PC-9 (cell line): ENCODE measurements at places on chromosomes 6 and 20. TPM values are rescaled to one million over a fixed set of nuclear protein-coding genes. Genes with fewer than 3 reads are reported as not detected.

DNA sequence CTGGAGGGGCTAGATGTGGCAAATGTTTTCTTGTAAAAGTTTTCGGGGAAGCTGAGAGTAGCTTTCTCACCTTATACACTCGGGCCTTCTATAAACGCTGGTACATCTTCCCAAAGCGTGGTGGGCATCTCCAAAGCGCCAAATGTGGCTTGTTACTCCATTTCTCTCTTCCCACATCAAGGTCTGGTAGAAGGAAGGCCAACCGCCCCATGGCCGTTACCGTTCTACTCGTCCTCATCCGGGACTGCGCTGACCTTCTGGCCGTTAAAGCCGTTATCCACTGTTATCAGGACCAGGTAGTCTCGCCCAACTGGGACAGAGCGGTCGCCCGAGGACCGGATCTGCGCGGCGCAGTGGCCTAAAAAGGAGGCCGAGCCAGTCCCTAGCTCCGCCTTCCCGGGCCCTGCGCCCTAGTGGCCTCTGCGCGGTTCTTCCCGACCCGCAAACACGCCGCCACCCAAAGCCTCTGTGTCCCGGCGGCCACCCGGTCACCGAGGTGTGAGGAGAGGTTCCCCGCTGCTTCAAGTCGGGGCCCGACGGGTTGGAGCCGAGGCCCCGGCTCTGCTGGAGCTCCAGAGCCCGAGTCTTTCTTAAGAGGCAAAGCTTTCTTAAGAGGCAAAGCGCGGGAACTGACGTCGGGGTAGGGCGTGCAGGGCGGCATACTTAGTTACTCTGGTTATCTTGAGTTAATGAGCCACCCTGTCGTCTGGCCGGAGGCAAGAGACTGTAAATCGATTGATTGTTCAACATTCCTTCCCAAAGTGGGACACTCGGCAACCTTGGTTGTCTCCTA lies 90.5 kb downstream of the GPX5 start:
- no peaks in the 10 kb centered on the region; the same call in 1 of the 2 replicates for H3K27me3 ChIP-seq
- no peak overlapping the region for H3K4me3 ChIP-seq
- no peaks in the 10 kb centered on the region for H3K36me3 ChIP-seq
- H3K27ac ChIP-seq: no peak overlapping the region

The ECHDC1 gene
- total RNA-seq: 50.4 and 51.4 TPM in 2 replicates

The KATNA1 gene
- 12.4 and 16.1 TPM in 2 replicates for total RNA-seq

GRCh38 chr6:122647765-122648164 lies 37.6 kb downstream of the PKIB start:
- H3K36me3 ChIP-seq: no peaks in the 10 kb centered on the region
- no peak for DNase-seq
- H3K4me1 ChIP-seq: peaks cover 25% of the 10 kb centered on the region
- H3K27ac ChIP-seq: no peak overlapping the region
- H3K4me3 ChIP-seq: no peak overlapping the region

DNA sequence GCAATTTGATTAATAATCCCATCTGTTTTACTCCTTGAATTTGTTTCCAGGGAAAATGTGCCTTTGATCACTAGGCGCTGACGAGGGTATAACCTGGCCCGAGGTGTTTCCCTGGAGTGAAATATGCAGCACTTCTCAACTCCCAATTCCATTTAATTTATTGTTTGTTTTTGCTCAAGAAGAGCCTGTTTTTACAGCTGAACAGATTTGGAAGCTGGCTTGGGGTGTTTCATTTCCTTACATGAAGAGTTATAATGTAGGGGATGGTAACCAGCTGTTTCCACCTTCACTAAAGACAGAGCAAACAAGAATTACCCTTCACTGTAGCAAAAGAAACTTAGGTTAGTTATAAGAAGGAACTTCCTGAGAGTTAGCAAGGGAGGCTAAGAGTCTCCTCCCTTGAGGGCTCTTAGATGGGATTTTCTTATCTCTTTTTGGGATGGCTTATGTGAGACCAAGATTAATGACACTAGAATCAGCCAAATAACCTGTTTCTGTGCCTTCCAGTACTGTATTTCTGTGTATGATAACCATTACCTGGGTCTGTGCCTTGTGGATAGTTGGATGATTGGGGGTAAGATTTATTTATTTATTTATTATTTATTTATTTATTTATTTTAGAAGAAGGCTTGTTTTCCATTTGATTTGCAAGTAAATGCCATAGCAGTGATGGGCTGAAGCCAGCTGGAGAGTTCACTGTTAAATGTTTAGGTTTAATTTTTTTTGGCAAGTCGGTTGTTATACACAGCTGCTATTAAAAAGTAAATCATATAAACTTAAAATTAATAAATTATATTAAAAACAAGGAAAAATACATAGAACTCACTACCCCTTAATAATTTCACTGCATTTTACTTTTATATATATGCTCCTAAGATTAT lies 162.2 kb upstream of the BMP2 start:
- DNase-seq: no peak
- H3K4me1 ChIP-seq: no peaks in the 10 kb centered on the region
- H3K4me3 ChIP-seq: no peak overlapping the region

DNA sequence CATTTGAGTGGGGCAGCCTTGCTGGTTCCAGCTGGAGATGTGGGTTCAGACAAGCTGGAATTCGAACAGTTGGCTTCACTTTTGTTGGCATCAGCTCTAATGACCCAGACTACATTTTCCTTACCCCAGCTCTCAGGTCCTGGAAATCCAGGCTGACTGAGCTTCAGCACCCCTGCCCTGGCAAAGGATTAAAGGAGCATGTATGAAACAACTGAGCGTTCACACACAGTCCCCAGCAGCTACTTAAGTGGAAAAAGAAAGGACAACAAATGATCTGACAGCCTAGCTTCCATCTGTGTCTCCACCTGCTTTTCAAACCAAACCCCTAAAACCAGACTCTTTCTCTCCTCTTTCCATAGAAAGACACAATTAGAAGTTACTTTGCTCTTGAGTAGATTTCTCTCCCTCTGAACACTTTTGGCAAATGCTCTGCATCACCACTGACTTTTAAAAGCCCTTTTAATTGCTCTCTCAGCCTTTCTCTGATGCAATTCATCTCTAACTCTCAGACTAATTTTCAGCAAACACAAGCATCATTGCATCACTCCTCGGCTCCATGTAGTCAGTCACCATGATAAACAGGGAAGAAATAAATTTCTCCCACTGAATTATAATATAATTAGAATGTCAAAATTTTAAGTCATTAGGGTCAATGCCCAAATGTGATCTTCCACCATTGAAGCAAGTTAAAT lies 28.1 kb downstream of the ROS1 start:
- H3K4me1 ChIP-seq: peaks cover 8% of the 10 kb centered on the region
- H3K4me3 ChIP-seq: no peak overlapping the region
- H3K27me3 ChIP-seq: no peaks in the 10 kb centered on the region
- no peak overlapping the region for H3K27ac ChIP-seq
- DNase-seq: no peak

DNA sequence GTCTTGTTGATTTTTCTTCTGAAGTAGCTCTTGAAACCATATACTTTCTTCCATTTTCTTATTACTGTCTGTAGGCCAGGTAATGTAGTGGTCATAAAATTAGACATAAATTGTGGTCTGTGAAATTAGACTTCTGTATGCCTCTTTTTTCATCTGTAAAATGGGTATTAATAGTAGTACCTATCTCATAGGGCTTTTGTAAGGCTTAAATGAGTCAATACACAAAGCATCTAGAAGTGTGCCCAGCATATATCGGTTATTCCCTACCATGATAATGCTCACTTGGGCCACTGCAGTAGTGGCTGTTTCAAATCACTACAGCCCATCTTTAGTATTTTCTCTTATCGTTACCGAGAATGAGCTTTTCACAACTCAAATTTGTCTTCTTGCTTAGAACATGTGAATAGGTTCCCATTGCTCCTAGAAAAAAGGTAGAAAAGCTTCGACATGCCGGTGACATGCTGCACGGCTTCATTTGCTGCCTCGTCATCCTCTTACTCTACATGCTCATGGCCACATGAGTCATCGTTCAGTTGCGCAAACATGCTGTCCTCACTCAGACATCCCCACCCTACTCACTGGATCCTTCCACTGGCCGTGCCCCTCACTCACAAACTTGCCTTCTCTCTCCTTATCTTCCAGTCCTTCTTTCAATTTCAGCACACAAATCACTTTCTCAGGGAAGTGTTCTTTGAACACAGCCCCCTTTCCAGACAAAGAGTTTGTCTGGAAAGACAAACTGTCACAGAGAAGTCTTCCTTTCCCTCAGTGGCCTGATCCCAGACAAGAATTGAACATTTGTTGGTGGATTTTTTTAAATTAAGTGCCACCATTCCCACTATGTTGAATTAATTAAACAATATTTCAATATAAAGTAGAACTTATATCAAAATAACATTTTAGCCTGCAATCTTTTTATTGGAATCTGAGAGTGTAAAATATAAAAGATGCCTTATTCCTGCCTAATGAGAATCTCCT lies 32.2 kb upstream of the ERVFRD-1 start:
- H3K4me1 ChIP-seq: 0 out of 2 replicates have a peak, but pooled peaks cover 4% of the 10 kb centered on the region
- no peaks in the 10 kb centered on the region for H3K27me3 ChIP-seq
- H3K4me3 ChIP-seq: no peak overlapping the region
- DNase-seq: peak; percentile 73
